BJ (cell line): ENCODE measurements at places on chromosomes 11 and 22. TPM values are rescaled to one million over a fixed set of nuclear protein-coding genes. Genes with fewer than 3 reads are reported as not detected.

GRCh38 chr22:30824096-30824495 lies 129.4 kb downstream of the OSBP2 start:
- no peak for DNase-seq

DNA sequence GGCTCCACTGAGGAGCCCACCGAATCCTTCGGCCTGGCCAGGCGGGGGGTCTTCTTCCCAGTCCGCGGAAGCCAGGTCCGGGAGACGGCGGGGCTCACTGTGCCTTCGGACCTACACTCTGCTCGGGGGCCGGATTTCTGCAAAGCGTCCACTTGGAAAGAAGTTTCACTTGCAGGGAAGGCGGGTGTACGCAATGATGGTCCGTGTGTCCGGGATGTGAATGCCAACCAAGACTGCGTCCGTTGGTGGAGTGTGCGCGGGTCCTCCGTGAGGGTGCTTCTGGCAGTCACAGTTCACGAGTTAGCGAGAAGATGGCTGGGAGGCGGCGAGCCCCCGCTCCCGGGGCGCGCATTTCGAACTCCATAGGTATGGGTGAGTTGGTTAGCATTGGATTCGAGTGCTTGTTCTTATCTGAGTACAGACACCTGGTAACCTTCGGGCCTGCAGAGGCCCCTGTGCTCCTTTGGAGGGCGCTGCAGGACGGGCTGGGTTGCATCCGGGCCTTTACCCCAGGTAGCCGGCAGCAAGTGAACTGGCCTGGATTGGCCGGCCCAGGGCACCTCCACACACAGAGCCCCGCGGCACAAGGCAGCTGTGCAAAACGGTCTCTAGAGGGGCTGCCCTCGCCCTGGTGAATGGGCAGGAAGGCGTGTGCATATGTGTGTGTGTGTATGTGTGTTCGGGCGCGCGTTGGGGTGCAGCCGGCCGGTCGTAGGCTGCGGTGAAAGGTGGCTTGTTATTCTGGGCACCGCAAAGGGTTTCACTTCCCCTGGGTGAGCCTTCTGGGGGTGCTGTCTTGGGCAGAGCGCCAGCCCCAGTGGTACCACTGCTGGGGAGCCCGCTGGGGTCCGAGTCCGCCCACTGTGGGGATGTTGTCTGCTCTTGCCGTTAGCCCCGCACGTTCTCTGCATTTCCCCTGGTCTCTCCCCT lies 13.3 kb upstream of the CYP2R1 start:
- no peak for DNase-seq

The OR8H1 gene
- polyA plus RNA-seq: not detected in 2 replicates

DNA sequence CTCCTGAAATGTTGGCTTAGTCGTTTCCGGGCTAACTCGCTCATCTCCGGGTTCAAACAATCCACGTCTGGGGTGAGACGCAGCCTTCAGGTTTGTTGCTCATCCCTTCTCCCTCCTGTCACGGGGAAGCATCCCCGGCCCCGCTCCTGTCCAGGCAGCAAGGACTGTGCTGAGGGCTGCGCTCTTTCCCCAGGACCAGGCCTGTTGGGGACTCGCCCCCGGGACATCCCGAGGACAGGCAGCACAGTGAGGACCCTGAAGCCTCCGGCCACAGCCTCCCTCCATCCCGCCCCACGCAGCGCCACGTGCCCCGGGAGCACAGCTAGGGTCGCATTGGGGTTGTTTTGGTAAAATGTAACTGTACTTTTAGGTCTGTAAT lies 252.0 kb downstream of the BRD1 start:
- DNase-seq: no peak

The SYVN1 gene
- 13.3 and 33.4 TPM in 2 replicates for polyA plus RNA-seq

The BCO2 gene
- polyA plus RNA-seq: 0.56 and 0.85 TPM in 2 replicates

DNA sequence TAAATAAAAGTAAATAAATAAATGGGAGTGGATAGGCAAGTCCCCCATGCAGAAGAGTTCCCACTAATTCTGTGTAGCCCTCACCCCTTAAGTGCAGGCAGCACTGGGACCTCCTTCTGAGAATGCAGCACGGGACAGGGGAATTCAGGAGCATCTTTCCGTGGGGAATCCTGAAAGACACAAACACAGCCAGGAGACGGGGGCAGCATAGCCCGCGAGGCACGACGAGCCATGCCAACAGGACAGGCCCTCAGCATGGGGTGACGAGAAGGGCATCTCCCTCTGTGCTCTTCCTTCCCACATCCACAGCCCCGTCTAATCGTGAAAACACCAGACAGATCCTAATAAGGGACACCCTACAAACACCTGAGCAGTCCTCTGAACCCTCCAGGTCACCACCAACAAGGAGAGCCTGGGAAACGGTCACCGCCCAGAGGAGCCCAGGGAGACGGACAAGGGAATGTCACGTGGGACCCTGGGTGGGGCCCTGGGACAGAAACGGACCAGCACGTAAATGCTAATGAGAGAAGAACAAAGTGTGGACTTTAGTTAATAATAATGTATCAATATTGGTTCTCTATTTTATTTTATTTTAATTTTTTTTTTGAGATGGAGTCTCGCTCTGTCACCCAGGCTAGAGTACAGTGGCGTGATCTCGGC lies 6.8 kb downstream of the KRTAP5-5 start:
- DNase-seq: no peak

- no peak for DNase-seq
Observed at GRCh38 chr22:43381693-43382092, 30.1 kb upstream of the MPPED1 start.

- no peak for DNase-seq
Observed at GRCh38 chr11:115104851-115105453, 399.3 kb downstream of the CADM1 start.

GRCh38 chr11:58506935-58507334 lies 970 bp downstream of the OR5B21 start:
- no peak for DNase-seq

DNA sequence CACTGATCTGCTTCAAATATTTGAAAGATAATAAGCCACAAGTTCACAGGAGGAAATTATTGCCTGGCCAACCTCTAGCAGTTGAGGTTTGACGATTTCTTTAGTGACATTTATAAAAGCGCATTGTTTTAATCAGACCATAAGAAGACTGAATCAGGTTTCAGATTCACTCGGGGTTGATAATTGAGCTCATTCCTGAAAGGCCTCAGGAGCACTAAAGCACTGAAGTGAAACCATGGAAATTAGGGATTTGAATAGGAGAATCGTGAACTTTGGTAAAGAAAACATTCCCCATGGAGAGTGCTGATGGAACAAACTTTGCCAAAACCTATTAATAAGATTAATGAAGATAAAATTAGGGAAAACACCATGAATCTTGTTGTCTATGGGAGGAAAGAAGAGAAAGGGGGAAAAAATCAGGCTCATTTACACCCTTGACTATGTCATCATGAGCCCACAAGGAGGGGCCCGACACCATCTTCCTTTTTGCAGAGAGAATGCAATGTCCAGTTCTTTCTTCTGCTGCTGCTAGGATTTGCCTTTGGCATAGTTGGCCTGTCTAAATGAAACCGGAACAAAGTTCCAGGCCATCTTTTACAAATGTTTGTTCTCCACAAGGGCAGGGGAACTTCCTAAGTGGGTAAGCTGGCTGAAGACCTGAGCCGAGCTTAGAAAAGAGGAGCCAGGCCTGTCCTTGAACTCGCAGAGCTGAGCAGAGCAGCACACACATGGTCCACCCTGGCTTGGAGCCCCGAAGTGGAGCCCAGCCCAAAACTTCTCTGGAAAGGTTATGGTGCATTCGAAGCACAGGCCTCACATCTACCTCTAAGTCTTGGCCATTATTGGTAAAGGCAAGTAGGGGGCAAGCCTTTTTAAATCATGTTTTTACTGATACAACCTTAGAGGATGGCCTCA lies 56.1 kb upstream of the EIF3M start:
- no peak for DNase-seq

- DNase-seq: no peak
Observed at GRCh38 chr11:36268337-36268985, 20.8 kb downstream of the COMMD9 start.

DNA sequence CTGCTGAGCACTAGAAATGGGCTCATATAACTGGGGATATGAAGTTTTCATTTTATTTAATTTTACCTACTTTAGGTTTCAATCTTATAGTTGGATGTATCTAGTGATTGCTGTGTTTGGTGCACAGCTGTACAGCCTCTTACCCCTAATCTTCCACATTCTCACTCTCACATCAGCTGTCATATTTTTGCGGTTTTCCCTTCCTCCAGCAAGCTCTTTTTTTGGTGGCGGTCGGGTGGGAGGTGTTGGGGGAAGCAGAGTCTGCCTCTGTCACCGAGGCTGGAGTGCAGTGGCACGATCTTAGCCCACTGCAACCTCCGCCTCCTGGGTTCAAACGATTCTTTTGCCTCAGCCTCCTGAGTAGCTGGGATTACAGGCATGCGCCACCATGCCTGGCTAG lies 445.1 kb upstream of the ISX start:
- no peak for DNase-seq

The MCAM gene
- 11.6 and 19.2 TPM in 2 replicates for polyA plus RNA-seq

The SLC35C1 gene
- polyA plus RNA-seq: 7.0 and 14.6 TPM in 2 replicates

DNA sequence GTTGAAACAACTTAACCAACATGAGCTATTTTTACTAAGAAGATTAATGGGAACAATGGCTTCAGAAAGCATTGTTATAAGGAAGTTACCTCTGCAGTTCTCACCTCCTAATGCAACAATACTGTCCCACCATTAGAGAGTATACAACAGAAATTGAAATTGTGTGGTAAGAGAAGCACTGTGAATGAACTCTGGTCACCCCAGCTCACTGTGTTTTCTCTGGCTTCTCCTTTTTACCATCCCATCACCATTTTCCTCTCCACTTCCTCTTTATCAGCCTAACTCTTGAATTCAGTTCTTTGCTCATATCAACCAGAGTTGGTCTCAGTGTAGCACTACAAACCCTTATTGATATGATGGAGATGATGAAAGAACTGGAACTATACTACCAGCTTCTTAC lies 138.0 kb upstream of the POU2AF2 start:
- no peak for DNase-seq

DNA sequence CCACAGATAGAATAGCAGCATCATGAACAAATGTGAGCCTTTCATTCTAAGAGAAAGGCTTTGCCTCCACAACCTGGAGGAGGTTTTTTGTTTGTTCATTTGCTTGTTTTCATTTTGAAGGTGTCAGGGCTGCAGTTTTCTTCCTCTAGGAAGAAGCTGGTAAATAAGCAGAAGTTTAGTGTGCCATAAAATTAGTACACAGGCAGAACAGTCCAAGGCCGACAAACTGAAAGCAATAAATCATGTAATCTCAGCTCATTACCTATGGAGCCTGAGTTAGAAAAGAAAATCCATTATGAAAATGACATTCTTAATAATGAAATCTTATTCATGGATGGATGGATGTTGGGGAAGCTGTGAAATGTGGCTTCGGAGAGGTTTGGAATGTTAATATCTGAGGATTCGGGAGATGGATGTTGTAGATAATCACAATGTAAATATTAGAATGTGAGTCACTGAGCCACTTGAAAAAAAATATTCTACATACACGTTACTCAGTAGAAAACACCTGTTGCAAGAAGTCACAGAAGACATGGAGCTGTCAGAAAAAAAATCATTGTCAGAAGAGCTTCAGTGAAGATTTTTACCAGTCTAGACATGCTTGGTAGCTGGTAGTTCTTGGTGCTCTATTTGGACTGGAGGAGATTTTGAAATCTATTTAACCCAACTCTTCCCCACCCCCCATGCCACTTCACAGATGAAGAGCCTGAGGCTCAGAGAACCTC lies 15.0 kb upstream of the ZDHHC13 start:
- DNase-seq: no peak

- no peak for DNase-seq
Observed at GRCh38 chr11:107924306-107924705, 3.9 kb upstream of the RAB39A start.

DNA sequence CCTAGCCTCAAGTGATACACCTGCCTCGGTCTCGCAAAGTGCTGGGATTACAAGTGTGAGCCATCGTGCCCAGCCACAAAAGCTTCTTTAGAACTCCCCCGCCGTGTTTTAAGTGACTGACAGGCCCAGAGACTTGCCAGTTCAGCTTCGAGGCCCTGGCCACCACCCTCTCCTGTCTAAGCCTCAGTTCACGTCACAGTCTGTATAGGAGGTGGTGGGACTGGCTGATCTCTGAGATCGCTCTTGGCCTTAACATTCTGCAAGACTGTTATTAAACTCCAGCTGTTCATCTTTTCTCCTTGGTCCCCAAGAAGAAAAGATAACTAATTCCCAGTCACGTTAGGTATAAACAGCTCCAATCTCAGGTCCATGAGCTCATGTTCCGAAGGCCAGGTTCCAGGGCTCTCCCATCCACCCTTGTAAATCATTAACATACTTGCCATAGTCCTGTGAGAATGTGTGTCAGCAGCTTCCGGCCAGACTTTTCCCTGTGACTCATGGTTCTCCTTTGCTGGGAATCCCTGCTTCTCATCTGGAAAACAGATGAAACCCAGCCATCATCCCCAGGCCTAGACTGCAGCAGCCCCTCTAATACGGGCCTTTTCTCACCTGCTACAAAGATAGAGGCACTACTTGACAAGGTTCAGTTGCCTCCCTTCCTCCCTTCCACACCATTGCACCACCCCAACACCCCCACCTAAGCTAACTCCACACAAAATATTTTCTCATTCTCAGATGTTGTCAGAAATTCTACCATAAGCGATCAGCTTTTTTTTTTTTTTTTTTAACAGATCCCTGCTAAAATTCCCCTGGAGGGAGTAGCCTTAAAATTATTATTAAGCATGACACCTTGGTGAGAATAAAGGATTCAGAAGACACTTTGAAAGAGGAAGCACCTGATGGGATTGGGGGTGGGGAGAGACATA lies 5.6 kb upstream of the KIAA0930 start:
- DNase-seq: peak; percentile 97

The POU2AF2 gene
- not detected in 2 replicates for polyA plus RNA-seq

- no peak for DNase-seq
Observed at GRCh38 chr11:11389238-11389637, 36.2 kb upstream of the CSNK2A3 start.

DNA sequence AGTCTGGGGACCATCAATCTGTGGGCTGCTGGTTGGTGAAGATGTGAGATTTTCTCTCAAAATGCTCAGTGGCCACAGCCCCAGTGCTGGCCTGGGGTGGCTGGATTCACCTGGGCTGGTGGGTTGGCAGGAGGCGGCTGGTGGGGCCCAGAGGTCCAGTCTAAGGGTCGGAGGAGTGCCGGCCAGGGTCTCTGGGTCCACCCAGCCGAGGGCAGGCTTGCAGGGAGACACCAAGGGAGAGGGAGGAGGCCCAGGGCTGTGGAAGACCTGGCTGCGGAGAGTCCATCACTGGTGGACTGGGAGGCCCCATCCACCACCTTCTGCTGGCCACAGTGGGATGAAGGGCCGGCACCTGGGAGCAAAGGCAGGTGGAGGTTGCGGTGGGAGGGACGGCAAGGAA lies 582 bp upstream of the SHANK3 start:
- DNase-seq: no peak

DNA sequence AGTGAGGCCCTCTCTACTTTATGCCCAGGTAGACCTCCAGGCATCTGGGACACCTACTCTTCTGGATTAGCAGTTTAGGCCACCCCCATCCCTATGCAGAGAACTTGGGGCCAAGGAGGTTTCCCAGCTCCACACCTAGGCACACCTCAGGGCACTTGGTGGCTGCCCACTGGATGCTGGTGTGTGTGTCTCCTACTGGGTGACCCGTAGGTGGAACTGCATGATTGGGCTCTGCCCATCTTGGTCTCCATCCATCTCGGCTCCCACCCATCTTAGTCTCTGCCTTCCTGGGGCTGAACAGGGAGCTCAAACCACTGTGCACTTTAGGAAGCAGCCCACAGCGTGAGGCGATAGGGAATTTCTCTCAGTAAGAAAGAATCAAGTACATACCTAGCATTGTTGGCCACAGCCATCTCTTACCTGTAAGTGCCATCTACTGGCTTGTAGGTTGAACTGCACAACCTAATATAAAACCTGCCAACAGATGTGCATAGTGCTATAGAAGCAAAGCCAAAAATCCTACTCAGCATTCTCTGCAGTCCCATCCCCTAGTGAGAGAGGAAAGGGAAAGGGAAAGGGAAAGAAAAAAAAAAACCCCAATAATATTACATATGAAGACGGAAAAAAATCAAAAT lies 61.6 kb upstream of the PTPN5 start:
- no peak for DNase-seq

The TYMP gene
- polyA plus RNA-seq: 13.1 and 20.6 TPM in 2 replicates

The SEC14L6 gene
- 0.05 and 0.09 TPM in 2 replicates for polyA plus RNA-seq
